Activated T-cell treated with anti-CD3 and anti-CD28 coated beads, Interleukin-2, amount 50 U/mL, for 48 hours (primary cell): ENCODE measurements at places on chromosomes 7 and 10.

DNA sequence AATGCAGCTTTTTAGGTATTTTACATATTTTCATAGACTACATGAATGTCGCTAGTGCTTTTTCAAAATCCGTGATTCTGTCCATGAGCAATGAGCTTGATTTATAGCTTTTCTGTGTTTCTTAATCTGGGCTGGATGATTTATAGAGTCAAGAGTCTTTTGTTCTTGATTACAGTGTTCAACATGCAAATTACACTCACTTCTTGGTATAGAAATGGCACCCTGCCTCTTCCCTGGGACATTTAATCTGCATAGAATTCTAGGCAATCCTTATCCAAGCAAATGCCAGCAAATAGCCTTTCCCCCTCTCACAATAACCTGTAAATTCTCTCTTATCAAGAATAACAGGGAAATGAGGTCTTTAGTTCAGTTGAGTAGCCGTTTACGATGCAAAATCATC is 246.2 kb upstream of the SEMA3C start:
- DNase-seq: no peak

DNA sequence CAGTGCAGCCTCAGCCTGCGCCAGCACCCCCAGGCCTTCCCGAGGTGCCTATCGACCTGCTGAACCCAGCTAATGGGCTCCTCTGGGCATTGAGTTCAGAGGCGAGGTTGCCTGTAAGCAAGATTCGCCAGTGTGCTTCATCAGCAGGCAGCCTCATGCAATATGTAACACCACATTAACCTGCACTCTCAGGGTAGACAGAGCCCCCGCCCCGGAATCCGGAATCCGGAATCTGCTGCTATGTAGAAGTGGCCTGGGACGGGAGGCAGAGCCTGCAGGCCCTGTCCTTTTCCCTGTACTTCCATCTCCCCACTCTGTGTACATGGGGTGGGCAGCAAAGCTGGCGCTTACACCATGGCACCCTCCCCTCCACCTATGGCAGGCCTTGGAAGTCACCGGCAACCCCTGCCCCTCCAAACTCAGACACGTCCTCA is 83.9 kb upstream of the RET start:
- DNase-seq: no peak

DNA sequence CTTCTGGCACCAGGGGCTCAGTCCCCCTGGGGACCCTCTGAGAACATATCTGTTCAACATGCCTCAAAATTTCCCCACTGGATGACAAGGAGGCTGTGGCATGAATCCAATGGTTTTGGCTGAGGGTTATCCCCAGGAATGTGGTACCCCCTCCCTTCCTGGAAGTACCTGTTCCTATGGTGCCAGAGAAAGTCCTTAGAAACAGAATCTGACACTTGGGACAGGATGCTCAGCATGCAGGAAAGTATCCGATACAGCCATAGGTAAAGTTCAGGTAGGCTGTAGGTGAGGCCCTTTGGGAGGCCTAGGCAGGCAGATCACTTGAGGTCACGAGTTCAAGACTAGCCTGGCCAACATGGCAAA is 42.7 kb upstream of the A1CF start:
- no peak for DNase-seq

DNA sequence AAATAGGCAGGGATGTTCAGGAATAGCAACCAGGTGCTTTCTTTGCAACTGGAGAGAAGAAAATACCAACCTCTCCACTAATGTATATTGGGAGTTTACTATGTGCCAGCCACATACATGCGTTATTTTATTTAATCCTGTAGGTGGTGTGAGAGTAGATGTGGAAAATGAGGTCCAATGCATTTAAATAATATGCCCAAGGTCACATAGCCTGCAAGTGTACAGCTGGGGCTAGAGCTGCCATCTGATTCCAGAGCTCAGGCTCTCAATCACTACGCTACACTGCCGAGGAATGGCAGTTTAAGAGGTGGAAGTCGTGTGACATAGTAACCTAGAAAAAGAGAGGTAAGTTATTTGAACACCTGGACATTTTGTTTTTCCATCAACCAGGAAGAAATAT is 277.0 kb downstream of the EXOC4 start:
- DNase-seq: no peak

- DNase-seq: no peak
These were observed 15.9 kb downstream of the UBN2 start for GRCh38 chr7:139246905-139247304.

- no peak for DNase-seq
These were observed 38.5 kb downstream of the ERCC6 start for GRCh38 chr10:49500412-49500811.

DNA sequence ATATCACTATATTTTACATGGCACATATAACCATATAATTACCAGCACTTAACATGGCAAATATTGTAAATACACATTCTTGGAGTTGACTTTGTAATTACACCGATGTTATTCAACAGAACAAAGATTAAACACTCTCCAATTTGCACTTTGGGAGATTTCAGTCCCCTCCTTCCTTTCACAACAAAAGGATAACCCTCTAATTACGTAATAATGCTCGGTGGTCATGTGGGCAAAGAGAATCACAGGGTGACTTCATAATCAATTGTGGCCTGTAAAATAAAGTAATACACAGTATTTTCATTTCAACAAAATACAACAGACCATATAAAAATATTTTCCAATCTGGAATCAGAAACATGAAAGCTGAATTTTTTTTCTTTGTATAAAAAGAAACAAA is 73.2 kb downstream of the RHOBTB1 start:
- DNase-seq: no peak

DNA sequence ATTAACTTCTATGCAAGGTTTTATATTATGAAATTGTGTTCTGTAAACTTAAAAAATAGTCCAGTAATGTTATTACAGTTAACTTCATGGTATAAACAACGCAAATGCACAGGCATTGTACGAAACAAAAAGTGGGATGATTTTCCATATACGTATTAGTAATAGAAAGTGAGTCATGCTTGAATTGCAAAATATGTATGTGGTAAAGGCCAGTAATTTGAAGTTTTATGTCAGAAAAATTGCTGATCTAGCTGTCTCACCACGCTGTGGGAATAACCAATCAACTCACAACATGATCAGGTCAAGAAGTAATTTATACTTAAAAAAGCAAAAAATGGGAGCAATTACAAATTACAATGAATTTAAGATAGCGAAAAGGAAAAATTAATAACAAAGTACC is 37.0 kb upstream of the GLI3 start:
- DNase-seq: no peak

DNA sequence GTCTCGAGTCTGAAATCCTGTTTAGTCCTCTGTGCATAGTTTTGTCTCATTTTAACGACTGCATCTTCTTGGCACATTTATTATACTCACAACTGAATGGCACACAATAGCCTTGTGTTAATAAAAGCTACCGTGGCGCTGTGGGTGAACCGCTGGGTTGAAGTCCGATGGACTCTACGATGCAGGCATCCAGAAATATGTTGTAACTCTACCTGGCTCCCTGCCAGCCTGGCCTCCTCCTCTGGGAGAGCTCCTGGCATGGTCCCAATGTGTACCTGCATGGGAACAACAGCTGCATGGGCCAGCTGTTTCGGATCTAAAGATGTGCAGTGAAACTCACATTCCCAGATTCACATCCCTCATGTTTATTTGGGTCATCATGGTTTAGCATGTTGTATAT is 3.7 kb upstream of the DPYSL4 start:
- DNase-seq: no peak

GRCh38 chr7:124773938-124774337 is 8.3 kb upstream of the GPR37 start:
- no peak for DNase-seq

DNA sequence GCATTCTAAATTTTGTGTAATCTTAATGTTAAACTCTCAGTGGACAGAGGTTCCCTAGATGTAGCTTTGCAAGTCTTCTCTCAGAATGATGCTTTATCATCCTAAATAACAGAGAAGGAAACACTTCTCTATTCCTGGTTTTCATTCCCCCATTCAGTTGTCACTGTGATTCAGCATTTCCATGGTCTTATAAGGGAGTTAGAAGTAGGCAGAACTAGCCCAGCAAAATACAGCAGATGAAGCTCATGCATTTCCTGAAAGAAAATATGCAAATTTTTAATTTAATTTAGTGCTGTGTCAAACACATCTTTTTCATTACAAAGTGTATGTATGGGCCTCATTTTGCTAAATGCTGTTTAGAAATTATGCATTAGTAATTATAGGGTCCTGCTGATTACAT is 70.1 kb downstream of the ITPRID1 start:
- DNase-seq: no peak

DNA sequence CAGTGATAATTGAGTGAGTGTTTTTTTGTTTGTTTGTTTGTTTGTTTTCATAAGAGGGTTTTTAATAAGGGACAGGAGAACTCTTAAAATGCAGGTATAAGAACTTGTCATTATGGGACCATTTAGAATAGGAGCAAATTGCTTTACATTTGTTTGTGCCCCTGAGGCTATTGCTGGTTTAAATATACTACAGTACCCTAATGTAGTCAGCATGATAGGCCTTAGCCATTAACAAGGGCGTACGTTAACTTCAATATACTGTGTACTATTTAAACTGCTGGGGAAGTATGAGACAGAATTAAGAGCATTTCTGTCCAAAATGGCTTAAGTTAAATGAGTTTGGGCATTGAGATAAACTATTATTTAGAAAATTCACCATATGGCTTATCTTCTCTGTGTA is 26.2 kb downstream of the PRKAR2B start:
- no peak for DNase-seq

DNA sequence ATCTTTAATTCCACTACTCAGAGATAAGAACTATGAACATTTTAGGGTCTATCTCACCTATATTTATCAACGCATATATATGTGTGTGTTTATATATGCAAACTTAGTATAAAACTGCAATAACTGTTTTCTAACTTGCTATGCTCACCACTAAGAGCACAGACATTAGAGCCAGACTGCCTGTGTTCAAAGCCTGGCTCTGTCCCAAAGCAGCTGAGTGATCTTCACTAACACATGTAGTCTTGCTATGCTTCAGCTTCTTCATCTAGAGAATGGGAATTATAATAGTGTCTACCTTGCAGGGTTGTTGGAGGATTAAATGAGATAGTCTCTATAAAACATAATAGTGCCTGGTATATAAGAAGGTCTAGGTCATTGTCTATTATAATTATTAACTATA is 165.5 kb downstream of the MAGI2 start:
- DNase-seq: no peak

- no peak for DNase-seq
These were observed 43.3 kb downstream of the NRAP start for GRCh38 chr10:113620511-113620910.

GRCh38 chr7:144454256-144455039 is 51.0 kb upstream of the NOBOX start:
- DNase-seq: no peak

- DNase-seq: no peak
These were observed 82.6 kb downstream of the CUBN start for GRCh38 chr10:17046989-17047388.

GRCh38 chr7:18053177-18053928 is 25.7 kb upstream of the PRPS1L1 start:
- no peak for DNase-seq

- DNase-seq: no peak
These were observed 148.8 kb upstream of the TNRC18 start for GRCh38 chr7:5572439-5572838.
